BJ (cell line): ENCODE measurements at places on chromosomes 5 and 9.

DNA sequence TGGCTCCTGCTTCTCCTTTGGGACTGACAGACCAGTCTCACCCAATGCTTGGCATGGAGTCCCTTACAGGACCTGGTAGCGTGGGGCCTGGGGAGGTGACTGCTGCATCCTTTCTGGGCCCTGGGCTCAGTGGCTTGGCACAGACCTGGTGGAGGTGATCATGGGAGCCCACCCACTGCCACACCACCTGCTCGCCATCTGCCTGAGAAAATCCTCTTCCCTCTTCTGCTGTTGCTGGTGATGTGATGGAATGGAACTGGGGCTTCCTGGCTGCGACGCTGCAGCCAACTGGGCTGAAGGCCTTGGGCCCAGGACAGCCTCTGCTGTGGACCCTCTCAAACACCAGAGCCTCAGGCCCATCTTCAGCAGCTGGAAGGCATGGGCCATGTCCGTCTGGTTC is 122.5 kb upstream of the PANK3 start:
- no peak for DNase-seq

GRCh38 chr5:133145436-133146170 is 93.8 kb downstream of the HSPA4 start:
- no peak for DNase-seq

DNA sequence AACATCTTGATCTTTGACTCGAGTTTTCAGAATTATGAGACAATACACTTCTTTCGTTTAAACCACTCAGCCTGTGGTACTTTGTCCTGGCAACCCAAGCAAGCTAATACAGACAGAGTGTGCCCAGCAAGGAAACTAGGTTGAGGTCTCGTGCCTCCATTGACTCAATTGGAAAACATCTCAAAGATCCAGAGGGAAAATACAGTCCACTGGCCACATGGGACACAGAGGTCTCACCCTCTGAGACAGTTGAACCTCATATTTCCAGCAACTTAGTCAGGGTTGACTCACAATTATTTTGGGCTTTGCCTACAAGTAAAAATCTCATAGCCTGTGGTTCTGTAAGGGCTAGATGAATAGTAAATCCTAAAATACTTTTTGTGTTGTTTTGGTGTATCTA is 631.5 kb downstream of the MTRR start:
- no peak for DNase-seq

DNA sequence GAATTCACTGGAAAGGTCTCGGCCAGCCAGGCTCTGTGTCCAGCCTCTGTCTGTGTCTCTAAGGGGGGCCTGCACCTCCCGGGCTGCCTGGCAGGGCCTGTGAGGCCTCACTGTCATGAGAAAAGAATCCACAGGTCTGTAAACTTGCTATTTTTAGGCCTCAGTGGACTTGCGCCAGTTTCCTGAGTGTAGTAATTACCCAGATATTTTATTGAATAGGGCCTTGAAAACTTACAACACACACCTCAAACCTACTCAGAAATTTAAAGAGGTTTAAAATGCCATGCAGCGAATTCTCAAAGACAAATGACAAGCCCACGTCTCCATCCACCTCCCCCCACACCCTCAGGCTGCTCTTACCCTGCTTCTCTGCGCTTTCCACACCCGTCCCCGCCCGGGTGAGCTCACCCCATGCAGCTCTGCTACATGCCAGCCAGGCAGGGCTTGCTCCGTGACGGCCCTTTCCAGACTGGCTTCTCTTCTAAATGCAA is 8.8 kb upstream of the TENT4A start:
- DNase-seq: peak; percentile 80

- DNase-seq: no peak
Observed at GRCh38 chr9:123678878-123679329, 251.0 kb downstream of the DENND1A start.

DNA sequence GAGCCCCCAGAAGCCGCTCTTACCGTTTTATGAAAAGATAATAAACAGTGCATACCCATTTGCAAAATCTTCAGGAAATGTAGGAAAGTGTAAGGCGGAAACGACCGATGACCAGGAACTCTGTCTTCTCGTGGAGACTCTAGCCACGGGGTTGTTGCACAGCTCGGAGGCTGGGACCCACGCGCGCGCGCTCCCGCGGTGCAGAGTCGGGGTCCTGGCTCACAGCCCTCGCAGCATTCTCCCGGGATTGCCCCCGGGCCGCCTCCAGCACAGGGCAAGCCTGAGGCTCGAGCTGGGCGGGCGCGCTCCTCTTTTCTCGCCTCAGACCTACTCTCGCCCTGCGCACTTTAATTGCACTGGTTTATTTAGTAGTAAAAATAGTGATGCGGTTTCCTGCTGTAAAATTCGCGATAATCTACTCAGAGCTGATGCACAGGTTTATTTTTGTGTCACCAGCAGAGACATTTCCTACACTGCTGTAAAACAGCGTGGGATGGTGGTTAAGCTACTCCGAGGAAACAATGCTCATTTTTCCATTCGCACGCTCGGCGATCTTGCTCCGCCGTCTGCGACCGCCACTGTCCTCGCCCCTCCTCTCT is 15.5 kb downstream of the TRIM7 start:
- DNase-seq: no peak

GRCh38 chr9:133140174-133140505 is 19.1 kb upstream of the RALGDS start:
- no peak for DNase-seq

DNA sequence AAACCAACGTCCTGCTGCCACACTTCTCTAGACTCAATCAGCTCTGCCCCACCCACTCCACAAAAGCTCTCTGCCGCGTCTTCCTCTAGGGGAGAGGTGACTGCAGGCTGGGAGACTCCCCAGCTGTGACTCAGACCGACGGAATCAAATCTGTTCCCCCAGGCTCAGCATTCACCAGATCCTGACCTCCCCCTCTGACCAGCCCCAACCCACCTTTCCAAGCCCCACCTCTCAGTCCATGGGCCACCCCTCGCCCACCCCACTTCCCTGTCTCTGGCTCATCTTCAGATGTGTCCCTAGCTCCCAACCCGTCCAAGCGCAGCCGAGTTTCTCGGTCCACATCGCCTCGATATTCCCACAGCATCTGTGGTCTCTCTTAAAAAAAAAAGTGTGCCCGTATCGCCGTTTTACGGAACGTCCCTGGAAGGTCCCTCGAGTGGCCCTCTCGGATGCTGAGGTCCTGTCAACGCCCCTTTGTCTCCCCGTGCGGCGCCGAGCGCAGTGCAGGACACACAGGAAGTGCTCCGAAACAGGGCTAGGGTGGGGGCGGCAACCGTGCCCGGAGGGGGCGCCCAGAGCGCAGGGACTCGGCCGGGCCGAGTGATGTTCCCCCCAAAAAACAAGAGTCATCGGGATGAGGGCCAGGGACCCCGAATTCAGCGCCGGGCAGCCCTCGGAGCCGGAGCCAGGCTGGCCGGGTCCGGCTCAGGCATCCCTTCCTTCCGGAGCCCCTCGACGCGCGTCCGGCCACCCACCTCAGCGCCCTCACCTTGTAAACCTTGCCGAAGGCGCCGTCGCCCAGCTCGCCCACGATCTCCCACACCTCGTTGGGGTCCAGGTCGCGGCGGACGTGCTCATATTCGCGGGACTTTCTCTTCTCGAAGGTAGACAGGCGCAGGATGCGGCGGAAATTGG is 649 bp downstream of the STK10 start:
- DNase-seq: no peak

DNA sequence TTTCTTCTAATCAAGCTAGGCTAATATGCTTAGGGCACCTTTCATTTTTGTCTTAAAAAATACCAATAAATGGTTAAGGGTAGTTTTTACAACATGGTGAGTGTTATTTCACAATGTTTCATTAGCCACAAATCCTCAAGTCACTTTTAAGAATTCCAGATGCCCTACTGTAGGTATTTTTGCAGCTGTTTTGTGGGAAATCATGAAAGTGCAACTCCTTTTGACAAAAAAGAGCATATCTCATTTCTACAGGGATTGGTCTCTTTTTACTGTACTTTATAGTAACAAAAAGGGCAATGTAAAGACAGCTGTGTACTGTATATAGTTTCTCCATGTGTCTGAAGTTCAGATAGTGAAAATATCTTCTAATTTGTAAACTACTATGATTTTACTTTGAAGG is 28.3 kb upstream of the GAS1 start:
- DNase-seq: peak; percentile 31

DNA sequence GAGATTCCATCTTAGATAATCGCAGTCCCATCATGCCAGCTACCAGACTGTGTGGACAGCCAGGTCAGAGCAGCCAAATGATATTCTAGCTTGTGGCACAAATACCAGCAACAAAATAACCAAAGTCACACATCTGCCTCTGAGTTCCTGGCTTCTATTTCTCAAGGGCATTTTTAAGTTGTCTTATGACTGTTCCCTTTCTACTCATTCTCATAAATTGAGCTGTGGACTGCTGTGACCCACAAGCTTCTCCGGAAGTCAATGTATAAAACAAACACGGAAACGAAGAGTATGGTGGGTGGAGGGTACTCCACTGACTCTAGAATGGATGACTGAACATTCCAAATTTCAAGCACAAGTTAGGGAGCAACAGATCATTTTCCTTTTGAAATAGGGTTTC is 43.9 kb downstream of the PDCD1LG2 start:
- no peak for DNase-seq

GRCh38 chr5:136642976-136643375 is 277.6 kb upstream of the TRPC7 start:
- no peak for DNase-seq

DNA sequence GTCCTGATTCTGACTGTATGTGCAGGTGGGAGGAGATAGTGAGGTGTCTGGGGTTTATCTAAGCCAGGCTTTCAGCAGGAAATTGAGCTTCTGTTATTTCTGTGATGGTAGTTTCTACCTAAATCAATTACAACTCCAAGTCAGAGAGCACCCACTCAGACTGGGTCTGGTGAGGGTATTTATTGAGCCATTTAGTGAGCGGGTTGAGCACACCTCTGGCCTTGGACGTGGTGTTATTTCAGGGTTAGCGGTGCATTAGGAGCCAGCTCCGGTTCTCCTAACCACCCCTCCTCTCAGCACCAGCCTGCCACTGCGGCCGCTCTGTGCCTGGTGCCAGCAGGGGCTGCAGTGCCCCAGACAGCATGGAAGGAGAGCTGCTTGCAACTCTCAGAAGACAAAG is 238.9 kb downstream of the CACNA1B start:
- DNase-seq: no peak

GRCh38 chr5:92944903-92945604 is 636.0 kb downstream of the NR2F1-AS1 start:
- DNase-seq: peak; percentile 47

GRCh38 chr9:90607701-90608516 is 34.7 kb downstream of the DIRAS2 start:
- DNase-seq: no peak

DNA sequence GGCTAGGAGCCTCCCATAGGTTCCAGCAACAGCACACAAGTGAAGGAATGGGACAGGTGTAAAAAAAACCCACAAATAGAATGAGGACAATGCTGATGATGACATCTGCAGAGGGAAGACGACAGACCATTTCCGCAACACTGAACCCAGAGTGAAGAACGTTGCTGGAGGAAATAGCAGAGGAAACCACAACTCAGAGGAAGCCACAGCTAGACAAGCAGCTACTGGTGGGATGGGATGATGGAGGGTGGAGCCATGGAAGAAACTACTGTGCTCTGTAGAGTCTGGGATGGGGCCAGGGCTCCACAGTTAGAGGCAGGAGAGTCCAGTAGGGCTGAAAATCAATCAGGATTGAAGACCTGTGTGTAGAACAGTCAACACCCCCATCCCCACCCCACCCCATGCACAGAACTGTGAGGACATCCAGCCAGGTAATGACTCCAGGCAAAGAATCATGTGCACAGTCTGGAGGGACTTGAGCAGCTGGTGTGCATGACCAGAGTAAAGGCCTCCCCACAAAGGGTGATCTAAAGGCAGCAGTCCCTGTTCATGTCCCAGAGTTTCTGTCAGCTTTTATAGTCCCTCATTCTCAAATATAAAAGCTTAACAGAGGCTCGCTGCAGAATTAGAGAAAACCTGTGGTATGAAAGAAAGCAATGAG is 65.2 kb upstream of the SPIN1 start:
- DNase-seq: no peak

- no peak for DNase-seq
Observed at GRCh38 chr5:67886761-67887160, 328.8 kb upstream of the PIK3R1 start.

DNA sequence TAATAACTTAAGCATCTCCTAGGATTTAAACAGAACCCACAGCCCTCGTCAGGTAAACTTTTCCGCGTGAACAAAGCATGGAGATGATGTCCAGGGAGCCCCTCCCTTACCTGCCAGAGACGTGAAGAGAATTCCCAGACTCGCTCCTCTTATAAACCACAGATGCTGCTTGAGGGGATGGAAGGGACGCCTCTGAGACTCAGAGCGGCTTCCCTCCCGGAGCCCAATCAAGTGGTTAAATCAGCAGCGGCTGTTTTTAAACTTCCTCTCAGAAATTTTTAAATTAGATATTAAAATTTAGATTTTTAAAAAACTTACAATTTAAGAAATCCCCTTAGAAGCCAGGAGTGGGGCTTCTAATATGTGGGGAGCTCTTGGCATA is 71.8 kb downstream of the RAPGEF1 start:
- DNase-seq: no peak

DNA sequence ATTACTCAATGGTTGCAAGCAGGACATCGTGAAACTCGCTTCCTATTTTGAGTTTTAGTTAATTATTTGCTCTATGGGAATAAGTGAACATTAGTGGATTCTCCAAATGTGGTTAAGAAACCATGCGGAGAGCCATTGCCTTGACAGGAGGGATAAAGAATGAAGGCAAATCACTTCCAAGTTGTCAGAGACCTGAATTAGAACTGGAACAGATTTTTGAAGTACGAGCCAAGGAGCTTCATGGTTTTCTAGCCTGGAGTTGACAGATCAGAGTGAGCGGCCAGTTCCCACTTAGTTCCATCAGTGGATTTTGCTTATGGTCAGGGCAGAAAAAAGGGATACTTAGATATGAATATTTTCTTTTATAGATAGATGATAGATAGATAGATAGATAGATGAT is 171.4 kb upstream of the CDH10 start:
- no peak for DNase-seq
